ENCODE measurements at places on chromosomes 5 and 9.

DNA sequence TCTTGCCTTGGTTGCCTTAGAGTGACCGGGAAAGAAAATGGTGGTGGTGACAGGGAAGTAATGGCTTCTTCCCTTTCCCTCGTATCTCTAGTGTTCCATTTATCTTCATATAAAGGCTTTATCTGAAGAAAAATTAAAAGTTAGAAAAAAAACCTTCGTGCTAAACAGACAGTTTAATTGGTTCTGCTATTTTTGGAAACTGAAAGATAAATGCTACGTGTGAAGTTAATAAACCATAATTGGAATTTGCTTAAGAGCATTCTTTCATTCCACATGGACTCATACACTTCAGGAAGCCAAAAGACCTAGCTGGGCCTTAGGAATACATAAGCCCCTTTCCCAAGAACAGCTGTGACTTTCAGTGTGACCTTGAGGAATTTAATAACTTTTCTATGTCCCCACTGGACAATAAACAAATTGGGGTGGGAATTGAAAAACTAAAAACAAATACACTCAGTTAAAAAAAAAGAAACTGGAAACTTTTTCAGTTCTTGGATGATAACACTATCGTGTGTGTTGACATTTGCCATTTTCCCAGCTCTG, 818.8 kb upstream of the WWC1 start:
- DNase-seq, result no peak

- DNase-seq, result no peak
These were observed 41.8 kb upstream of the GABBR2 start for GRCh38 chr9:98750364-98751060.

- no peak for DNase-seq
These were observed 15.0 kb upstream of the TTC33 start for GRCh38 chr5:40770764-40771163.

GRCh38 chr5:81297531-81297930, 3.9 kb upstream of the ZCCHC9 start:
- no peak for DNase-seq

DNA sequence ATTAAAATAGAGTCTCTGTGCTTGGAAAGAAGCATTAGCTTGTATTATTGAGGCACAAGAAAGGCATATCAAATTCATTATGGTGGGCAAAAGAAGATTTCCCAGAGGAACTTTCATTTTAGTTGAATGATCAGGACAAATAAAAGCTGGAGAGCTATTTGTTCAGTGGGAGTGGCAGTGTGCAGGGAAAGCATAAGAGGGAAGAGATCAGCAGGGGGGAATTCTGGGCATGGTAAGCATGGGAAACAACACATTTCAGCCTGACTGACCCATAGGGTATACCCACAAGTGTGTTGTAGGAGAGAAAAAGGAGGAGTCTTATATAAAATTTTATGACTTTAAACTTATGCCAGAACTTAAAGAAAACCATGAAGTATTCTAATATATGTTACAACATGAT, 167.7 kb upstream of the RASA1 start:
- DNase-seq, result no peak

GRCh38 chr5:59348189-59348588, 545.3 kb downstream of the PDE4D start:
- DNase-seq, result no peak

DNA sequence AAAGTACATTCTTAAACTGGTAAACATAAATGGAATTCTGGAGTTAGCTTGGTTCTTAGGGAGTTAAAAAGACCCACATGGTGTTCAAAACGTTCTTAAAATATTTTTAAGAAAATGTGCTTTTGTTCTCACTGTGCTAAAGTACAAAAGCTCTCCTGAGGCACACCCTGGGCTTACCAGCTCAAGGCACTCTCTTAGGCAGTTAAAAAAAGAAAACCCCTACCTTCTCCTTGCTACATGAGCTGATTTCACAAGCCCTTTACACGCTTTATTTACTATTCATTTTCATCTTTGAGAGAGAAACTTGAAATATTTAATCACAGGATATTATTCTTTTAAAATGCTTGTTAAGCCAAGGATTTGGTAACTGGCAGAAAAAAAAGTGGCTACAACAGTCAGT, 723.3 kb upstream of the GRAMD2B start:
- no peak for DNase-seq

- DNase-seq, result no peak
These were observed 45.7 kb downstream of the SARDH start for GRCh38 chr9:133692364-133692985.

- no peak for DNase-seq
These were observed 77.0 kb upstream of the SMARCA2 start for GRCh38 chr9:1938135-1938534.

GRCh38 chr9:116671605-116672004, 15.5 kb upstream of the TRIM32 start:
- no peak for DNase-seq

DNA sequence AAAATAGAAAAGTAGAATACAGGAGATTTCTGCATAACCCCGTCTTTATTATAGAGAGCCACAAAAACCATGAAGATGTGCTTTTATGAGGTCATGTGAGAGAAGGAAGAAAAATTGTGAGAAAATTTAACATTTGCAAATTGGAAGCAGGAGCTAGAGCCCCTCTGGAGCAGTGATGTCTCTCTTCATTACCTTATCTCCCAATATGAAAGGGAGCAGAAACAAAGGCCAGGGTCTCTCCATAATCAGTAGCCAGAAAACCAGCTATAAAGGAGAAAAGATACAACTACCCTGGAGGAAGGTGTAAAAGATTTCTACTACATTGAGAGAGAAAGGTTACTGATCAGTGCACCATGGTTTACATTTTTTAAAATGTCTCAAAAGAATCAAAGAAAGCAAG, 53.2 kb upstream of the ITGA1 start:
- DNase-seq, result no peak

- DNase-seq, result no peak
These were observed 42.6 kb downstream of the SLF1 start for GRCh38 chr5:94661086-94661485.

DNA sequence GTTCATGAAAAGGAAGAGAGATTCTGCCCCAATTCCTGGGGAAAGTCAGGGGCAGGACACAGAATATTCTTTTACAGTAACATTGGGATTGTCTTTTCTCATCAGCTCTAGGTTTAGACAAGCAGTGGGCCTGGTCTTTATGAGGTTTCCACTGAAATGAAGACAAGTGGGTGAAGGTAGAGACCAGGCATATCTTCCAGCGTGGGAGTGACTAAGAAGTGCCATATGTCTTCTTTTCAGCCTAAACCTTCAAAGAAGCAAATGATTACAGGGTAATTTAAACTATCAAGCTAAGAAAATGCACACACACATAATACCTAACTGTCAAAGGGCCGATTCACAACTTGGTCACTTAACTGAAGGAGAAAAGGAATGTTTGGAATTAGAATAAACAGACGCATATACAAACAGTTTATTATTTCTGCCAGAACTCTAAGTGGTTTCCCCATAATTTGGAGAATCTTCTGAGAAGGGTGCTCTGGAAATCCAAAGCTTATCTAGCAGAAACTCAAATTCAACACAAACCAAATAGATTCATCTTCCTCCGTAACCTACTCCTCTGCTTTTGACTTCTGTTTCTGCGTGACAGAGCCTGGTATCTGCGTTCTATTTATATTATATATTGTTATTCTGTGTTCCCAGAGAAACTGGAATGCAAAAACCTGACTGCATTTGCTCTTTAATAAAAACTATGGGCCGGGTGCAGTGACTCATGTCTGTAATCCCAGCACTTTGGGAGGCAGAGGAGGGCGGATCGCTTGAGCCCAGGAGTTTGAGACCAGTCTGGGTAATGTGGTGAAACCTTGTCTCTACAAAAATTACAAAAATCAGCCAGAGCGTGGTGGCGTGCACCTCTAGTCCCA, 22.0 kb upstream of the TEK start:
- no peak for DNase-seq
